ENCODE measurements at places on chromosomes 5 and 9.

GRCh38 chr5:14265570-14265969 is 122.4 kb downstream of the TRIO start:
- DNase-seq: peak; percentile 86

DNA sequence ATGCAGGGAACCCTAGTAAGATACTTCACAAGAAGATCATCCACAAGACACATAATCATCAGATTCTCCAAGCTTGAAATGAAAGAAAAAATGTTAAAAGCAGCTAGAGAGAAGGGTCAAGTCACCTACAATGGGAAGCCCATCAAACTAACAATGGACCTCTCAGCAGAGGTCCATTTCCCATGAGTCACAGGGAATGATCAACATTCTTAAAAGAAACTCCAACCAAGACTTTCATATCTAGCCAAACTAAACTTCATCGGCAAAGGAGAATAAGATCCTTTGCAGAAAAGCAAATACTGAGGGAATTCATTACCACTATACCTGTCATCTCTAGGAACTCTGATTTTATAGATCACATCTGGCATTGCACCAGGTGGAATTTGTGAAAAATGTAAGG is 52.9 kb upstream of the SPATA31E1 start:
- DNase-seq: no peak

DNA sequence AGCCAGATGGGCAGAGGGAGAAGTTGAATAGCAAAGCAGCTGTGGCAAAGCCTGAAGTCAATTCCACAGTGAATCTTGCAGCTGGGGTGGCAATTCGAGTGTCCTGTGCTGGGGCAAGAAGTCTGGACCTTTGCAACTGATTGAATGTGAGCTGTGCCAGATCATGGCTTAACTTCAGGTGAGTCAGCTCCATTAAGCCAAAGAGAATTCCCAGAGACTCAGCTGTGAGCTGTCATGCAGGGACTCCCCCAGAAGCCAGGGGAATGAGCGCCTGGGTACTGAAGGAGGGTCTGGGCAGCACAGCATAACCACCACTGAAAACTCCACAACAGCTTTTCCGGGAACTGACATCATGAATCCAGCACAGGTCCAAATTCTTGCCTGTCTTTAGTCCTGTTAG is 153.5 kb upstream of the TRPC7 start:
- DNase-seq: peak; percentile 82

GRCh38 chr5:99453196-99453595 is 524.4 kb upstream of the CHD1 start:
- DNase-seq: no peak

GRCh38 chr5:112221128-112221527 is 197.9 kb downstream of the EPB41L4A start:
- DNase-seq: no peak

DNA sequence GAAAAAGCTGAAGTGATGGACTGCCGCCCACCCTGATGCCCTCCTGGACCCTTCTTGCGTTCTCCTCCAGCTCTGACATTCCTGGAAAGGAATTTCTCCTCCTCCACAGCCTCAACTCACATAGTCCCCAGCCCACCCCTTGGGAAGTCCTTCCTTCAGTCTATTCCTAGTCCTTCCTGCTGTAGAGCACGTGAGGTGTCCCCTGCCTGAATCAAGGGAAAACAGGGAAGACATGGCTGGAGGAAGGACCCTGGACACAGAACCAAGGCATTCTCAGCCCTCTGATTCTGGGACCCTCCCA is 3.7 kb downstream of the ARID3C start:
- DNase-seq: no peak
